ENCODE measurements at places on chromosomes 3 and 15.

DNA sequence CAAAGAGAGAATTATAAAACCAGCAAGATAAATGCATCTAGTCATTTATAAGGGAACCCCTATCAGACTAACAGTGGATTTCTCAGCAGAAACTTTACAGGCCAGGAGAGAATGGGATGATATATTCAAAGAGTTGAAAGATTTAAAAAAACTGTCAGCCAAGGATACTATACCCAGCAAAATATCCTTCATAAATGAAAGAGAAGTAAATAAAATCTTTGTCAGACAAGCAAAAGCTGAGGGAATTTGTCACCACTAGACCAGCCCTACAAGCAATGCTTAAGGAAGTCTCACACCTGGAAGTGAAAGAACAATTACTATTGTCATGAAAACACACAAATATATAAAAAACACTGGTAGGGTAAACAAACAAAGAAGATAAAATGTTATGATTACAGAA is 113.4 kb upstream of the FAM3D start:
- no peak for DNase-seq

DNA sequence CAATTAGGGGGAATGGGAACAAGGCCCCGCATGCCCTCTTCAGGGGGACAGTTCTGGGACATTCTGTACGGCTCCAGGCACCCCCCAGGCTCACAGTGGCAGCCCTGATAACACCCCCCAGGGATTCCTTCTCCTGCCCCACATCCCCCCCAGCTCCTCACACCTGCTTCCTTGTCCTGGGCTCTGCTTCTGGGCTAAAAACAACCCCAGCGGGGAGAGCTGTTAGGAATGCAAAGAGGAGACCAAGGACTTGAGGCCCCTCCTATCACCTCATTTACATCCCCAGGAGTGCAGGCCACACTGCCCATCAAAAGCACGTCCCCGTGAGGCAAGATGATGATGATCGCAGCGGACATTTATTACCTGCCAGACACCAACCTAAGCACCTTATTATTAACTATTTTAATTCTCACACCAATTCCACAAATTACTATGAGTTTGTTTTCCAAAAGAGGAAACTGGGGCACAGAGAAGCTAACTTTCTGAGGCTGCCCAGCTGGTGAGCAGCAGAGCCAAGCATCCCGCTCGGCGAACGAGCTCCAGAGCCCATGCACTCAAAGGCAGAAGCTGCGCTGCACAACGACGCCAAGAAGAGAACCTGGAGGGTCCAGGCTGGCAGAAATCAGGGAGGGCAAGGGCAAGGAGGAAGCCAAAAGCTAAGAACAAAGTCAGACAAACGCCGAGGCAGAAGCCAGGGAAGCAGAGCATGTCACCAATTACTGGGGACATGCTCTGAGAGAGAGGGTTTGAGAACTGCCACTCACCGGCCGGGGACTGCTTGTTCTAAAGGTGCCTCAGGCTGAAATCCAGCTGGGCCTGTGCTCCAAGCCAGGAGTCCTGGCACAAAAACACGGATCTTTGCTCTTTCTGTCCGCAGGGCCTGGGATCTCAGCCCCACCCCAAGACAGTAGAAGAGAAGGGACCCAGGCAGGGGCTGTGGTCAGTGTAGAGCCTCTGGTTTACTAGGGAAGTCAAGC is 76.2 kb upstream of the NSMCE3 start:
- no peak for DNase-seq

GRCh38 chr3:39327053-39327745 is 2.3 kb upstream of the CCR8 start:
- DNase-seq, result no peak

DNA sequence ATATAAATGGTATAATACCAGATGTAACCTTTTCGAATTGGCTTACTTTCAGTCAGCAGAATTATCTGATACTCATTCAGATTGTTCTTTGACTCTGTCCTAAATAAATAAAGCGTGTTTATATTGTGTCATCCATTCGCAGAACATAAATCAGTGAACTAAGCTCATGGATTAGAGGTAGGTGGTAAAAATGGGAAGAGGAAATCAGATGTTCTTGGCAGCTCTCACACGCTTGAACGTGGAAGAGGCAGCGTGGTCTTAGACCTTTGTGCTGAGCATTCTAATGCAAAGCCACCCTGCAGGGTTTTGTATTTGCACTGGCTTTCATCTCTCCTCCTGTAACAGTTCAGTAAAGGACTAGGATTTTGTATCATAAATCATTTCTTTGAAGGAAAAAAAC is 441.4 kb downstream of the GABRG3 start:
- no peak for DNase-seq

DNA sequence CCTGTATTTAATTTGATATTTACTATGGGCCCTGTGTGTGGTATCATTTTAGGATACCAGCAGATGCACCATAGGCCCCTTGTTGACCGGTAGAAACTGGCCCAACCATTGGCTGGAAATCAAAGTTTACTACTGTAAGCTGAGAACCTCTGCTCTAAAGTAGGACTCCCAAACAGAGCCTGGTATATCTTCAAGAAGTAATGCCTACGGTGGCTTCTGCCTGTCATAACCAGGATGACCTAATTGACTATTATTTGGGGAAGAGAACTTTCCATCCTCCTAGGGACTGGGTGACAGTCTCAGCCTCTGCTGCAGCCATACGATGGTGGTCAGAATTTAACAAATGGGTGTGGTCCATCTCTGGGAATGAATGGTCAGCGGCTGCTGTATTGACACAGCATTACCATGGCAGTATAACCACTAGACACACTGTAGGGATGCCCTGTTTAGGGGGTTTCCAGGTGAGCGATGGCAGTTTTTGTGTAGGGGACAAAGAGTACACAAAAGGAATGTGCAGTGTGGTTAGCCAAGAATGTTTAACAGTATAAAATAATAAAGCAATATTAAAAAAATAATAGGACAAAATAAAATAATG is 37.3 kb downstream of the RARB start:
- no peak for DNase-seq

GRCh38 chr15:73035221-73035620 is 17.0 kb upstream of the NEO1 start:
- no peak for DNase-seq

DNA sequence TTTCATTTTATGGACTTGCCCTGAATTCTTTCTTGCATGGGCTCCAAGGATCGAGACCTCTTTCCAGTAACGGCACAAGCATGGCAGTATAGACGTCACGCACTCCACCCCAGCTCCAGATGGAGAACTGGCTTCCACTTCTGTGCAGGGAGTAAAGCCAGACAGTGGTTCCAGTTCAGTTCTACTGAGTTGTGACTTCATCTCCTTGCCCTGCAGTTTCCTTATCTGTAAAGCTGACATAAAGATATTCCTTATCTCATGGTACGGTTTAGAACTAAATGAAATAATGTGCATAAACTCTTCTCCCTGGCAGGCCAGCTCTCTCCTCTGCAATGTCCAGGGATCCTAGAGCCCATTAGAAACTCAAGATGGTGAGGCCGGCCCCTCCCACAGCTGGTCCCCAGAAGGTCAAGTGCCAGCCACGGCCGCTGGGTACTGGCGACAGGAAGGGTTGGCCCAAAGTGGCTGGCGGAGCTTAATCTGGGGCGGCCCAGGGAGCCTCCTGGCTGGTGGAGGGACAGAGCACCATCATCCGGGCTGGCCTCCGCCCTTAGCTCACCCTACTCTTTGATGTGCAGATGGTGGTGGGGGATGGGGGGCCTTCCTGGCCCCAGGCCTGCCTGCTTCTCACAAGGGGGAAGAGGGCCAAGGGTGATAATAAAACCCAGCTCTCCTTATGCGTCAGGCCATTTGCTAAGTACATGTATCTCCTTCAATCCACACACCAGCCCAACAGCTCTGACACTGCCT is 7.2 kb downstream of the MESP2 start:
- no peak for DNase-seq

DNA sequence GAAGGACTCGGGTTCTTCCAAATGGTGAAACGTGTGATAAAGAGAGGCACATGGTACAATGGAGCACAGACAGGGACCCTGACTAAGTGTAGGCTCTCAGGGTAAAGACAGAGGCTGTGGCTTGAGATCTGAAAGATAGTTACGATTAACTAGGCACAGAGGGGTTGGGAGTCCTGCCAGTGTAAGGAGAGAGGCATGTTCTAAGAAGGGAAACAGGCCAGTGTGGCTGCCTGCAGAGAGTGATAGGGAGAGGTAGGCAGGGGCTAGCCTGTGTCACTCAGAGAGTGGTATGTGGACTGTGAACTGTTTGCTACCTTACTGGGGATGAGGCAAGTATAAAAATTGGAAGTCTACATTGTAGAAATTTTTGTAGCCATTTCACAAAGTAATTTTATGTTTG is 109.5 kb downstream of the PEX5L start:
- DNase-seq, result no peak

- no peak for DNase-seq
Measured at GRCh38 chr15:51600114-51600513, 22.5 kb downstream of the DMXL2 start.

GRCh38 chr3:41286305-41286704 is 87.0 kb downstream of the CTNNB1 start:
- DNase-seq, result no peak

- no peak for DNase-seq
Measured at GRCh38 chr3:47244531-47245100, 38.0 kb downstream of the KIF9 start.

DNA sequence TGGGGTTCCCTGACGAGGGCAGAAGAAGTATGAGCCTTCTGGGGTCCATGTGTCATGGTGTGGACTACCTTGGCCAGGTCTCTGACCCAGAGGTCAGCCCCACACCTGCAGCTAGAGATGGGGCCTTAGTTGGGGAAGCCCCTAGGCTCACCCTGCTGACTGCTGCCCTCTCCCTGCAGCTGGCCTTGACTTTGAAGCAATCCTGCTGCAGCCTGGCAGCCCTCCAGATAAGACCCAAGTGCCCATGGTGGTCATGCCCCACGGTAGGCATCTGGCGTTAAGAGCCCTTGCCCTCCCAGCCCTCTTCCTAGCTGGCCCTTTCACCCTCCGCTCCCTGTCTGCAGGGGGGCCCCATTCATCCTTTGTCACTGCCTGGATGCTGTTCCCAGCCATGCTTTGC is 7.4 kb downstream of the APEH start:
- no peak for DNase-seq

- peak; percentile 52 for DNase-seq
Measured at GRCh38 chr3:10224794-10225665, 23.2 kb upstream of the TATDN2 start.

DNA sequence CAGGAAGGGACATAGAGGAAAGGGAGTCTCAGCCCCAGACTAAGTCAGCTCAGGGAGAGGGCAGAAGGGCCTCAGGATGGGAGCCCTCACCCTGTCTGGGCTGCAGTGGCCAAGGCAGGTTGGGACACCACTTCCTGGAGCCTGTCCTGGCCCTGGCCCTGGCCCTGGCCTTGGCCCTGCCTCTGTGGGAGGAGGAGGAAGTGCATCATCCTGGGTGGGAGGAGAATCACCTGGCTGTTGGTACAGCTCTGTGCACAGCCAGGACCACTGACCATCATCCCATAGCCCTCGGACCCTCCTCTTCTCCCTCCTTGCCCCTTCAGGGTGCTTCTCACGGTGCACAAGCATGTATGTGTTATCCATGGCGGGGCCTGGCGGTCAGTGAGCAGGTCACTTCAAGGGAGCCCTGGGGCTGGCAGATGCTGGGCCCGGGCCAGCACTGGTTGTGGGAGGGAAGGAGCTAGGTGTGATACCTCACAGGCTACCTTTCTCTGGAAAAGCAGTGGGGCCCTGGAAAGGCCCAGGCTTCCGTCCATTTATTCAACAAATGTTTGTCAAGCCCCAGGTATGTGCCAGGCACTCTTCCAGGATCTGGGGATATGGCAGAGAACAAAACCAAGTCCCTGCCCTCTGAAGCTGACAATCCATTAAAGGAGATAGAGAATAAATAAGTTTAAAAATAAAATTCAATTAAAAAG is 8.2 kb upstream of the APEH start:
- DNase-seq, result no peak

GRCh38 chr3:188729422-188729821 is 442.3 kb upstream of the TPRG1 start:
- DNase-seq, result no peak

GRCh38 chr15:35736150-35736549 is 190.2 kb upstream of the DPH6 start:
- no peak for DNase-seq

DNA sequence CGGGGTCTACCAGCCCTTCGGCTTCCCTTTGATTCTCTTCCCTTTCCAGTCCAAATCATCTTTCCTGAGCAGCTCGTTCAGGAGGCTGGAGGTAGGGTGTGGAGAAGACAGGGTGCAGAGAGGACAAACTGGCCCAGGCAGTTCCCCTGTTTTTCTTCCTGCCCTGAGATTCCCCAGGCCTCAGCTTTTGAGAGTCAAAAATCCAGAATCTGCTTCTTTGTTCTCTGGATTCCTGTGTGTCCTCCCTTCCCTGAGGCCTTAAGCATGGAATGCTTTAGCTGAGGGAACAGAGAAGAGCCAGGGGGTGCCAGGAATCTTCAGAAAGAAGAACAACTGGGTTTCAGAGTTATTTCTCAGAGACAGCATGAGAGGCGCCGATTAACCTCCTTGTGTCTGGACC is 26.7 kb upstream of the LRTM1 start:
- DNase-seq, result no peak

DNA sequence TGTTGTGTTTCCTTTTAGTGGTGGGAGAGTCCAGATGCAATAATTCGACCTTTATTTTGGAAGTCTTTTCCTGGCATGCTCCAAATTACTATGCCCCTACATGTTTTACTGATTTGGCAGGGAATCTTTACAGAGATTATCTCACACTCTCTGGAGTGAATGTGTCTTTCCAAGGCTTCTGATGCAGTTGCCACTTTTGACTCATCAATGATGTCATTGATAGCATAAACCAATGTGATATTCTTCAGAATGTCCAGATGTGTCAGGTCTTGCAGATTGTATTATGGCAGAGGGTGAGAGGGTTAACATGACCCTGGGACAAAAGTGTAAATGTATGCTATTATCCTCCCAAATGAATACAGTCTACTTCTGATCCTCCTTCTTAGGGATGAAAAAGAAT is 9.7 kb downstream of the RTP4 start:
- DNase-seq, result no peak

DNA sequence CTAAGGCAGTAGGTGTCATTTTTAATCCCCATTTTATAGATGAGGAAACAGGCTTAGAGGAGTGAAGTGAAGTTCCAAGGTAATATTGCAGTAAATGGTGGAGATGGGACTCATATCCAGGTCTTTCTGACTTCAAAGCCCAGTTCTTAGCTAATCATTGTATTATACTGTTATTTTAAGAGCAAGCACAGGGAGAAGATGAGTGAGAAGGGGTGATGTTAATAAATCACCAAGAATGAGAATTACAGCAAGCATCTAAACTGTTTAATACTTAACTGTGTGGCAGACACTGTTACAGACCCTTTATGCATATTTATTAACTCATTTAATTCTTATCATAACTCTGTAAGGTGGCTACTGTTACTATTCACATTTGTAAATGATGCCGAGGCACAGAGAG is 61.2 kb downstream of the VPS8 start:
- no peak for DNase-seq

Data from GM18507 (cell line).